SW 1271 (cell line): ENCODE measurements at places on chromosomes 7 and 10.

- no peak for DNase-seq
These were observed 183.2 kb downstream of the AUTS2 start for GRCh38 chr7:69781412-69781846.

DNA sequence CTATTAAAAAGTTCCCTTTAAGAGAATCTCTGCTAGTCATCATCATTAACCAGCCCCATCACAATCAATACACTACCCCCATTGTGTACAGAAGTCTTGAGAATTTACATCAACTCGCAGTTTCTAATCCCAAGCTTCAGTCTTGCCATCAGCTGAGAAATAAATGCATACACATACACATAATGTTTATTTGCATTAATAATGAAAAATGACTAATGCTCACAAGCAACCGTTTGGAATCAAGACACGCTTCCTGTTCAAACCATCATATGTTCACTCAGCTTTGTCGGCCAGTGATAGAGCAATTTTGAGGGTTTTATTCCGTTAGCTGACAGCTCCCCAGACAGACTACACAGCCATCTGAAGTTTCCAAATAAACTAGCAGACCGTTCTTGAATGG, 287.1 kb downstream of the SFMBT2 start:
- DNase-seq = no peak

DNA sequence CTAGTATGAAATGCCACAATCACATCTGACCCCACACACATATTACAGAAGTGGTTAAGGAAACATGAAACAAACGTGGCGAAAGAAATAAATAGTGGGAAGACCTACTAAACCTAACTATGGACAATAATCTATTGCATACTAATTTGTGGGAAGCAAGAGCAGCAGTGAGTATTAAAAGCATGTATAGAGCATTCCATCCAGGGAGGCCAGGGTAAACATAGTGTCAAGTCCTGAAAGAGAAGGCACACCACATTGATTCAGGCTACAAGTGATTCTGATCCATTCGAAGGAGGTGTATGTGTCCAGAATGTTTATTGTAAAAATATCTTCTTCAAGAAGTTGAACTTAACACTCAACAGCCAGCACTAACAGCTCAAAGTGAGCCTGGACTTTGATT, 29.2 kb downstream of the CACNA2D1 start:
- no peak for DNase-seq

DNA sequence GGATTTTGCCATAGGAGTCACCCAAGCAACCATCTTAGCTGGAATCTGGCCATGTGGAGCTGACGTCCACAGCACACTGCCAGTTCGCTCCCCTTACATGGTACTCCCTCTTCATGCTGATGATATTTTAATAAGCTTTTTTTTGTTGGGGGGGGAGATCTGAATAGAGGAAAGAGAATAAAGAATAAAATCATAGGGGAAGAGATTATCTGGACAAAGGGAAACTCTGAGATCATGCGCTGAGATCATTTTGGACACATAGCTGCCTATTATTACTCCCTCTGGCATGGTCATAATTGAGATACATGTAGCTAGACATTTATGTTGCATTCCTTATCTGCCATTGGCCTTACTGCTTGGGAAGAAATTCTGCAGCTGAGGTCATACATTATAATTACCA, 282.7 kb downstream of the HTR7 start:
- no peak for DNase-seq

- DNase-seq = no peak
These were observed 7.3 kb downstream of the LRRN3 start for GRCh38 chr7:111098011-111098925.
